ENCODE measurements at places on chromosomes 4 and X.

GRCh38 chr4:67879486-67879885 lies 4.3 kb downstream of the TMPRSS11D start:
- no peak for DNase-seq

- DNase-seq, result no peak
Measured at GRCh38 chr4:105555409-105555808, 3.0 kb downstream of the ARHGEF38 start.

- DNase-seq, result peak; percentile 67
Measured at GRCh38 chr4:88457307-88458103, 586 bp downstream of the HERC5 start.

- no peak for DNase-seq
Measured at GRCh38 chr4:88158038-88158488, 376 bp downstream of the ABCG2 start.

GRCh38 chr4:163462556-163462955 lies 11.0 kb downstream of the TKTL2 start:
- DNase-seq, result no peak

GRCh38 chr4:7912826-7913225 lies 26.8 kb downstream of the AFAP1 start:
- no peak for DNase-seq

- no peak for DNase-seq
Measured at GRCh38 chrX:43140582-43140981, 362.6 kb upstream of the PPP1R2C start.

- no peak for DNase-seq
Measured at GRCh38 chr4:102076622-102077021, 268.7 kb downstream of the SLC39A8 start.

- DNase-seq, result no peak
Measured at GRCh38 chr4:137180349-137180748, 351.9 kb downstream of the PCDH18 start.

DNA sequence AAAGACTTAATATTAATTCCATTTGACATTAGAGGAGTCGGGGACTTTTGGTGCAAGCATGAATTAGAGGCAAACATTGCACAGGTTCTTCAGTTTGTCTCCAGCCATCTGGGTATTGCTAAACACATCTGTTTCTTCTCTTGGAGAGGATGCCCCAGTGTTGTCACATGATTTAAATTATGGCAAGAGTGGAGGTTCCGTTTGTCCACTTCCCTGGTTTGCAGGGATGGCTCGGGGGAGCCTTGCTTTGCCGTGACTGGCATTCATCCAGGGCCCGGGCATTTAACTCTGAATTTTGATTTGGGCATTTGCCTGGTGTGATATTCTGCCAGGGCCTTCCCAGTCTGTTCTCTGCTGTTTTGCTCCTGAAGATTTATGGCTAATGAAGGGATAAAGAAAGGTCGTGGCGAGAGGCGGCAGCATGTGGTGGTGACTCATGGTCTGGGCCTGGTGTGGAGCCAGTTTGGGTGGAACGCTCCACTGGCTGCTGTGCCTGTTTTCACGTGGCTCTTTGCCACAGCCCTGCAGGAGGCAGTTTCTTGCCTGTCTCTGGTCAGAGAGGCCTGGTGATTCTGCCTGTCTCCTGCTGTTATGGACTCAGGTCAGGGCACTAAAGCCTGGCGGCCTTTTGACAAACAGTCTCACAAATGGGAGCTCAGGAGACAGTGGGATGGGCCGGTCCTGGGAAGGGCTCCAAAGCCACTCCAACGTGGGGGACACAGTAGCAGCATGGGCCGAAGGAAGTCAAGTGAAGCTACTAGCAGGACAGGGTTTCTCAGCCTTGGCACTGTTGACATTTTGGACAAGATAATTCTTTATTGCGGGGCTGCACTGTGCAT lies 99.4 kb upstream of the PGRMC2 start:
- peak; percentile 95 for DNase-seq

DNA sequence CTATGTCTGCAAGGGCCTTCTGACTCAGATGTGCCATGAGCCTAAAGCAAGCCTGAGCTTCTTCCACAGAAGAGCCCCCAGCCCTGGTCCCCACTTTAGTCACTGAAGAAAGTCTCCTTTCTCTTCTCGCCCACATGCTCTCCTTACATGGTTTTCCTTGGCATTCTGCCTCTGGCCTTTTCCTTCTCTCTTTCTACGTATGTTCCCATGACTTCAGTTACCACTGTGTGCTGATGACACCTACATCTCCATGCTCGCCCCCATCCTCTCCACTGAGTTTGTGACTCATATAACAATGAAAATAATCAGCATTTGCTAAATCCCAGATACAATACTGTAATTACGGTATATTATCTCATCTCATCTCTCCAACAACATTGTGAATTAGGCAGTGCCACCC lies 149.3 kb downstream of the AMMECR1 start:
- DNase-seq, result no peak

GRCh38 chr4:84484236-84484635 lies 14.9 kb downstream of the NKX6-1 start:
- DNase-seq, result no peak

GRCh38 chr4:2763511-2763967 lies 7.4 kb upstream of the TNIP2 start:
- DNase-seq, result no peak

- DNase-seq, result no peak
Measured at GRCh38 chrX:12989461-12989860, 14.6 kb downstream of the TMSB4X start.

- DNase-seq, result no peak
Measured at GRCh38 chr4:94346541-94346940, 3.9 kb upstream of the HPGDS start.

DNA sequence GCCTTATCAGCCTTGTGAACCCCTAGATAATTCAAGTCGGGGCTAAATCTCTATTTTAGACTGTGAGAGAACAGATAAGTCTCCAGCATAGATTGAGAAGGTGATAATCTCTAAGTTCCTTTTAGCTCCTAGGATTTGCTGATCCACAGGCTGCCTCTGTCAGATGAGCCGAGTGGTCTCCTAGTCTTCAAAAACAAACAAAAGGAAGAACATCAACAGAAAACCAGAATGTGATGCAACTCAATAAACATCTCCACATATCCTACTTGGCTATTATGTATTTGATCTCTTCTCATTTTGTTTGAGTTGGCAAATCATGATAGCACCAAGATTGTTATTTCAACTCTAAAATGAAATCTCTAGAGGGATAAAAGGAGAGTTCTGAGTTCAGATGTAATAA lies 88.4 kb upstream of the SLC7A11 start:
- DNase-seq, result no peak

- no peak for DNase-seq
Measured at GRCh38 chr4:138851391-138852335, 163.9 kb upstream of the NOCT start.

- DNase-seq, result no peak
Measured at GRCh38 chrX:41684138-41684537, 4.6 kb upstream of the GPR34 start.

DNA sequence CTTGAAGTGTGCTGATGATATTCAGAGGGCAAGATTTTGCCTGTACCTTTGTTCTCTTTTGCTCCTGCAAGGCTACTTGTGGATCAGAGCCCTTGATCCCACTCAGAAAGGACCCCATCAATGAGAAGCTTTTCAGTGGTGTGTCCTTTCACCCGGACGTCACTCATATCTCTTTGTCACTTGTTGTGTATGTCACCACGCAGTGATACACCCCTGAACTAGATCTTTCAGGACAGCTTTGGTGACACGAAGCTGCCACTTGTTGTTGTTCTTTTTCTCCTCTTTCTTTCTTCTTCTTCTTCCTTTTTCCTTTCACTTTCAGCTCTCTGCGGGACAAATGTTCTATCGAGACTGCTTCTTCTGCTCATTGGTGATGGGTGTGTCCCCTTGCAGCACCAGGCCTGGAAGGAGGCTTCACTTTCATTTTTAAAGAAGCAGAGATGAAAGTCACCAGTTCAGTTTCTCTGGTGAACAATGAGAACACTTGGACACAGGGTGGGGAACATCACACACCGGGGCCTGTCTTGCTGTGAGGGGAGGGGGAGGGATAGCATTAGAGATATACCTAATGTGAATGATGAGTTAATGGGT lies 83.6 kb downstream of the NBDY start:
- DNase-seq, result no peak

- DNase-seq, result no peak
Measured at GRCh38 chrX:149563359-149563758, 13.6 kb upstream of the HSFX3 start.

DNA sequence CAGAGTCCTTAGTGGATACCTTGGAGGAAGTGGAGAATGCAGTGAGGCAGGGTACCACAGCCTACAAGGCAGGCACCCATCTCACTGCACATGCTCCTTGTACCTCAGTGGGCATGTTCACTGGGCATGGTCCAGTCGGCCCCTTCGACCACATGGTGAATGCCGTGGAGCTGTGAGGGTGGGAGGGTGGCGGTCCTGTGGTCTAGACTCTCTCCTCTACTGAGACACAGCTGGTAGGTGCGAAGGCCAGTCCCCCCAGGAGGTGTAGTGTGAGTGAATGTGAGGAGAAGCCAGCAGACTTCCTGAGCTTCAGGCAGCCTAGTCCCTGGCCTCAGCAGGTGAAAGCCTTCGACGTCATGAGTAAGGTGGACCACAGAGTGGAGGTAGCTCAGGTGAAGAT lies 12.2 kb downstream of the XAGE2 start:
- DNase-seq, result no peak

DNA sequence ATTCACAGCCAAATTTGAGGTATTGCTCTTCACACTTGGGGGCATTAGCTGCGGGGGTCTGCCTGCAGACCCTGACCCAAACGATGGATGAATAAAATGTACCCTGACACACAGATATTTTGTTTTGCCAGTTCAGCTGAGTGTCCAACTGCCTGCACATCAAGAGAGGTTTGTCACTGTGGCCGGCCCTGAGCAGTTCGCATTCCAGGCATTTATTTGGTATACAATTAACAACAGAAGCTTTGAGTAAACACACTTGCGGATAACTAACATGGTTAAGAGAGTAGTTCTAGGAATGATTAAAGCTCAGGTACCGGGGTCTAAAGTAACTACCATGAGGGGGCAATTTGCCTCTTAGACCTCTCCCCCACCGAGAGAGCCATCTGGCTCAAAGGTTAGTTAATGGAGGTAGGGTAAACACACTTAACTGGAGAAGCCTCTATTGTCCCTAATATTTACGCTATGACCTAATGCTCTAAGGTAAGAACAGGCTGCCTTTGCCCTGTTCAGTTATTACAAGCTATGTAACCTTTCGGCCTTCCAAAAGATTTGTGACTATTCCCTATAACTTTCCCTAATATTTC lies 162.0 kb downstream of the SNCA start:
- DNase-seq, result no peak

DNA sequence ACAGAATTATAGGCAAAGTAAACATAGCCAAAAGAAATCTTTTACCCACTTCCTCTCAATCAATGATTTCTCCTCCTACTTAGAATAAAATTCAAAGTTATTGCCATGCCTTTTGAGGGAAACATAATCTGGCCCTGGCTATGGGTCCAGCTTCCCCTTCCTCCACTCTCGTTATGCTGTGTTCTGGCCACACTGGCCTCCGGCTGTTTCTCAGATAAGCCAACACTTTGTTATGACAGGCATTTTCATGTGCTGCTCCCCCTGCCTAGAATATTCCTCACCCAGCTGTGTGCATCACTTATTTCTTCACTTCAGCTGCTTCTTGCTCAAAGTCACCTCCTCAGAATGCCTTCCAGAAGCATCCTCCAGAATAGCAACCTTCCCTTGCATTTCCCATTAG lies 386.6 kb upstream of the AADAT start:
- no peak for DNase-seq

DNA sequence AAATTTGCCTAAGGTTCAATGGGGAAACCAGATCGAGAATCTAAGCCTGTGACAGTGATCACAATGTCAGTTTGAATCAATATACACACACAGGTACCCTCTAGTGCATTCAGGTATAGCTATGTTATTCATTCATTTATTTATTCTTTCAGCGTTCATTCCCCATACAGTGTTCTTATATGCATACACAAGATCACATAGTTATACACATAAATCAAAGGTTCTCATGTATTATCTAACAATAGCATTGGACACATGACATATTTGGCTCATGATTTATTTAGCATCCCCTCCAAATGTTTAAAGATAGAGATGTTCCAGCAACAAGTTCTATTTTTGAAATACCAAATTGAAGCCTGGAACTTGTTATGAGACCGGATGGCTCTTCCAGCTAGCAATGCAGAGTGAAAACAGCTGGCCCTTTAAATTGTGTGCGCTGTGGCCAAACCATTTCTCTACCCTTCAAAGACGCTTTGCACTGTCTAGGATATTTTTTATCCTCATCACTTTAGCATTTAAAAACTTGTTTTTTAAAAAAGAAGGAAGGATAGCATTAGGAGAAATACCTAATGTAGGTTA lies 131.0 kb downstream of the ATXN3L start:
- no peak for DNase-seq

DNA sequence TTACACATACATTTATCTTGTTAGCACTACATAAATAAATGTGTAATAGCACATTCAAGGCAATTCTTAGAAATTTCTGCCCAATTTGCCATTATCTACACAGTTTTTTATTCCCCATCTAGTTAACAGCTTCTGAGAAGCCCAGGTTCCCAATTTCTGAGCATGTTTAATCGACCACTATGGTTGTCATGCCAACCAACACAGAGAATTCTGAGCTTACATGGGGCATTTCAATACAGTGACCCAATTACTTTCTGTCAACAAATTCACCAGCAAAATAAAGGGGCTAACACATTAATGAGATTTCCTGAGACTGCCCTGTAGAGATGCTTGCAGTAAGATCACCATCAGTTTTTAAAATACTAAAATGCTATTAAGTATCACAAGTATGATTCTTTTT lies 22.0 kb downstream of the GPM6A start:
- DNase-seq, result no peak

DNA sequence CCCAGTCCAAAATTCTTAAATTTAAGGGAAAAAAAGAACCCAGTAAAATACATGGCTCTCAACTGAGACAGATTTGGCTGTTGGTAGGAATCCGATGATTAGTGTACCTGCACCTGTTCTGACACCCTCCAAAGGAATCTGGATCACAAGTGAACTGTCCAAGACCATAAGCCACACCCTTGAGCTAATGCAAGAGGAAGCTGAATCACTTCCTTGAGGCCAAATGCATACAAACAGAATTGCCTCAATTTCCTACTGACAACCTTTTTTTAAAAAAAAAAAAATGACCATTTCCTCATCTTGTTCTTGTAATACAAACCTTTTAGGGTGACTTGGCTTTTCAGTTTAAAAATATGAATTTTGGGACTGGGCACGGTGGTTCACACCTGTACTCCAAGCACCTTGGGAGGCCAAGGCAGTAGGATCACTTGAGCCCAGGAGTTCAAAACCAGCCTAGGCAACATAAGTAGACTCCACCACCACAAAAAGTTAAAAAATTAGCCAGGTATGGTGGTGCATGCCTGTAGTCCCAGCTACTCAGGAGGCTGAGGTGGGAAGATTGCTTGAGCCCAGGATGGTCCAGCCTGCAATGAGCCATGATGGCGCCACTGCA lies 10.7 kb upstream of the FBXL5 start:
- no peak for DNase-seq

DNA sequence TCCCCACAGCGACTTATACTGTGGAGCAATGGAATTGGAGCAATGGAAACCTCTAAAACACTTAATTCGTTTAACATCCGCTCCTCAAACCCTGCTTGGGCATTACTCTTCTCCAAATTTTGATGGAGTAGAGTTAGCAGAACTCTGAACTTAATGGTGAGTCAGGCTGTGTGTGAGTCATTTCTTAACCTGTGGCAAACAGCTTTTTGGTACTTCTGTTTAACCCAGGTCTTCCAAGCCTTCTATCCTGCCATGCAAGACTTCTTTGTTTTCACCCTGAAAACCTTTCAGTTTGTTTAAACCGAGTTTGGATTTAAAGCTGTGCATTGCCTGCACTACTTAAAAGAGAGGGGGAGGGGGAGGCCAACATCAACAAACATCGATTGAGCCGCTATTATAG lies 3.6 kb upstream of the AMOT start:
- no peak for DNase-seq
